ENCODE measurements at places on chromosomes 11 and 22. TPM values are rescaled to one million over a fixed set of nuclear protein-coding genes. Genes with fewer than 3 reads are reported as not detected.

VWCE gene
- total RNA-seq, result 8.1 TPM

SLC17A6 gene
- total RNA-seq, result not detected

SCGB1C1 gene
- not detected for total RNA-seq

FAM180B gene
- not detected for total RNA-seq

ELMOD1 gene
- total RNA-seq, result under 0.01 TPM

GRM5 gene
- under 0.01 TPM for total RNA-seq

HORMAD2 gene
- total RNA-seq, result not detected

OR4A16 gene
- total RNA-seq, result not detected

MYBPC3 gene
- total RNA-seq, result not detected

MOGAT2 gene
- not detected for total RNA-seq

RASL10A gene
- total RNA-seq, result not detected

FGF19 gene
- total RNA-seq, result not detected

KCNK4 gene
- total RNA-seq, result not detected

SCN3B gene
- total RNA-seq, result under 0.01 TPM

MICAL3 gene
- total RNA-seq, result 36.8 TPM

VSIG2 gene
- total RNA-seq, result not detected

SERGEF gene
- total RNA-seq, result 18.0 TPM

PIK3C2A gene
- 41.8 TPM for total RNA-seq

KCNQ1 gene
- not detected for total RNA-seq

MYRF gene
- 0.20 TPM for total RNA-seq

OR51B2 gene
- total RNA-seq, result not detected

MOV10L1 gene
- 0.37 TPM for total RNA-seq

MS4A15 gene
- total RNA-seq, result not detected

All from subcutaneous preadipocyte (primary cell).